Fibroblast of skin of left quadriceps (primary cell): ENCODE measurements at places on chromosomes 7 and 10.

DNA sequence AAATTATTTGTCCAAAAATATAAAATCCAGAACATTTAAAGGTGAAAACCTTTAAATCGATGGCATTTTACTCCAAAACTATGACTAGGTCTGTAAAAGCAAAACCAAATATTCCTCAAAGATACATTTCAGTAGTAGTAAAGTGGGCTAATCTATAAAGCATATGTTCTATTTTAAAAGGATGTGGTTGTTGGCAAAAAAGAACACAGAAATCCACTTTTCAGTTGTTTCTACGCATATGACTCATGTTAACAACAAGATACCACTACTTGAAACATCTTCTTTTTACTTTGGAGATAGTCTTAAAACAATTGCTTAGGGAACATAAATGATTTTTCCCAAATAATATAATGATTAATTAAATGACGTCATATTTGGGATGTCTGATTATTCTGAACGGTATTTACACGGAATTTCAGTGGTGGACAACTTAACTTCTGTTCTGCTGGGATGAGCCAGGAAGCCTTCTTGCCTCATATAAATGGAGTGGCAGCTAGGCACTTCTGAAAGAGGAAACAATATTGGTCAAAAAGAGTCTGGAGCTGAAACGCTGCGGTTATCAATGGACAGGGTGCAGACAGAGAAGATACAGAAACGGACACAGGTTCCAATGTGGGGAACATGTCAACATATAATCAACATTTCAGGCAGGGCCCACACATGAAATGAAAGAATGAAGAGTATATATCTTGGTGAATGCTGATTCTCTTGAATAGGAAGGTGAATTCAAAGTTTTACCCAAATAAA is 78.5 kb downstream of the ETV1 start:
- no peak for DNase-seq

- DNase-seq: no peak
These were observed 212.6 kb upstream of the FRMD4A start for GRCh38 chr10:14543046-14543903.

- DNase-seq: no peak
These were observed 339.2 kb downstream of the CALN1 start for GRCh38 chr7:72072901-72073300.

GRCh38 chr7:151462306-151462779 is 22.4 kb upstream of the CRYGN start:
- no peak for DNase-seq

DNA sequence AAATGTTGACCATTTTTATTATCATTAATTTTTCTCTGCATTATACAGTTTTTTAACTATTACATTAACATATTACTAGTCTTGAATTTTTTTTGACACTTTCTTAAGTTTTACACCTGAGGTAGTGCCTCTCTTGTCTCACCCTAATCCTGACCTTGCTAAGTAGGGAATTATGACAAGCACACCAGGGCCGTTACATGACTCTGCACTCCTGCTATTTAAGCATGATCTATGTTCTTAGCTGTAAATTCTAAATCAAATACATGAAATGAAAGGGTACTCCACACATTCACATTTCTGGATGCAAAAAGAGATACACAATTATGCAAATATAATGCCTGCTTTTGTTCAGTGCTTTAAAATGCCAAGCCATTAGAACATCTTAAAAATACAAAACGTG is 23.6 kb downstream of the CPVL start:
- DNase-seq: no peak
